ENCODE measurements at places on chromosomes 12 and 14. TPM values are rescaled to one million over a fixed set of nuclear protein-coding genes. Genes with fewer than 3 reads are reported as not detected.

GRCh38 chr14:93937519-93937918 lies 10.4 kb downstream of the FAM181A start:
- H3K4me3 ChIP-seq: no peak overlapping the region
- no peaks in the 10 kb centered on the region for H3K36me3 ChIP-seq
- no peak overlapping the region for H3K27ac ChIP-seq

GRCh38 chr14:83847102-83847501 lies 1682.8 kb upstream of the FLRT2 start:
- H3K4me1 ChIP-seq: no peaks in the 10 kb centered on the region
- H3K27me3 ChIP-seq: no peaks in the 10 kb centered on the region
- no peak overlapping the region for H3K27ac ChIP-seq
- H3K4me3 ChIP-seq: no peak overlapping the region
- DNase-seq: no peak

GRCh38 chr14:77883131-77883846 lies 83.4 kb downstream of the ADCK1 start:
- peaks cover 5% of the 10 kb centered on the region for H3K36me3 ChIP-seq
- no peaks in the 10 kb centered on the region for H3K27me3 ChIP-seq
- no peak overlapping the region for H3K4me3 ChIP-seq
- H3K4me1 ChIP-seq: no peaks in the 10 kb centered on the region
- DNase-seq: no peak

- no peak overlapping the region for H3K27ac ChIP-seq
- H3K4me1 ChIP-seq: peaks cover 12% of the 10 kb centered on the region
- no peaks in the 10 kb centered on the region for H3K27me3 ChIP-seq
- H3K4me3 ChIP-seq: no peak overlapping the region
- DNase-seq: no peak
Measured at GRCh38 chr12:110277530-110278254, 3.4 kb upstream of the ATP2A2 start.

DNA sequence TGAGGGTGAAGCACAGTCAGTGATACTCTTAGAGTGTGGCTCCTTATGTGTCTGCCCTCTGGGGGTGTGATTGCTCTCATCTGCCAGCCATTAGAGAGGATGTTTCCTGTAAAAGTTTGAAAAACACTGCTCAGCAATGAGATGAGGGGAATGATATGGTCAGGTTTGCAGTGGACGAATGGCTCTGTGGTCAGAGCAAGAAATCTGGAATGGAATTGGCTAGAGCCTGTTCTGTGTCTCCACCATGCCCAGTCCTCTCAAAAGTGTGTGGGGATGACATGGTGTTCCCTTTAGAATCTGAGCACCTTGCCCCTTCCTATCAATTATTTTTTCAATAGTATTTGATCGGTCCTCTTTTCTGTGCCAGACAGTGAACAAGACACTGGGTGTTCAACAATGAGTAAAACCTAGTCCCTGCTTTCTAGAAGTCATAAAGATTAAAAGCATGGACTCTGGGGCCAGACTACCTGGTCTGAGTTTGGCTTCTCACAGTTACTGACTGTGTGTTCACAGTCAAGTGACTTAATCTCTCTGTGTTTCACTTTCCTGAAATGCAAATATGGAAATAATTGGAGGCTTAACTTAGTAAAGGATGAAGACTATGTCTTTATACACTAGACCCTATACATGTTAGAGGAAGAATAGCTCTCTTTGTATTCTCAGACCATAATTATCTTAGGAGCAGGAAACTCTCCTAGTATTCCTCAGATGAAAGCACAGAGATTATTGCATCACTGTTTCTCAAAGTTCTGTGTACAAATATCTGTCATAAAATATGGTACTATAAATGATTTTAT lies 1.6 kb downstream of the ACSS3 start:
- H3K27ac ChIP-seq: no peak overlapping the region
- peaks cover 8% of the 10 kb centered on the region for H3K4me1 ChIP-seq
- DNase-seq: no peak
- H3K4me3 ChIP-seq: peak overlapping the region; percentile 79

DNA sequence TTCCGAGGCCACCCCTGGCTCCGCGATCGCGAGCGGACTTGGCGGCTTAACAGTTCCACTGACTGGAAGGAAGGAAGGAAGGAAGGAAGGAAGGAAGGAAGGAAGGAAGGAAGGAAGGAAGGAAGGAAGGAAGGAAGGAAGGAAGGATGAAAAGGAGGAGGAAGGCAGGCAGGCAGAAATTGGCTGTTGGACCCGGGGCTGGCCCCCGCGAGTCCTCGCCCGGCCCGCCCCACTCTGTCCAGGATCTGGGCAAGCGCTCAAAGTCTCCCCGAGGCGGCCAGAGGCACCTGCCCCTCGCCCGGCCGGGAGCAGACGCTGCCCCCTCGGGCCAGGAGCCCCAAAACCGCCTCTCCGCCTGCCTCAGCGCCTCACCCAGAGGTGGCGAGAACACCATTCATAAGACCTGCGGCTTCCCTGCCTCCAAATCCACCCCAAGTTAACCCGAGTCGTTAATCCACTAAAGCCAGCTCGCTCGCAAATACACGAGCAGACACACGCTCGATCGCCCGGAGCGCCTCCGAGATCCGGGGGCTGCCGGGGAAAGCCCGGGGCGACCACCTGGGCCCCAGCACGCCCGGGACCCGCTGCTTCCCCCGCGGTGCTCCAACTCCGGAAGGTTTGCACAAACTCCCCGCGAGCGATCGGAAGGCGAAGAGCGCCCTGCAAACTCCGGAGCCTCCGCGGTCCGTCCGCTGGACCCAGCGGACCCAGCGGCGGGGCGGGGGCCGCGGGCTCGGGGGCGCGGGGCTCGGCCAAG lies 844 bp downstream of the DPF3 start:
- peaks cover 30% of the 10 kb centered on the region for H3K4me1 ChIP-seq
- peak overlapping the region; percentile 83 for H3K4me3 ChIP-seq
- DNase-seq: peak; percentile 49
- peaks cover 53% of the 10 kb centered on the region for H3K27me3 ChIP-seq

DNA sequence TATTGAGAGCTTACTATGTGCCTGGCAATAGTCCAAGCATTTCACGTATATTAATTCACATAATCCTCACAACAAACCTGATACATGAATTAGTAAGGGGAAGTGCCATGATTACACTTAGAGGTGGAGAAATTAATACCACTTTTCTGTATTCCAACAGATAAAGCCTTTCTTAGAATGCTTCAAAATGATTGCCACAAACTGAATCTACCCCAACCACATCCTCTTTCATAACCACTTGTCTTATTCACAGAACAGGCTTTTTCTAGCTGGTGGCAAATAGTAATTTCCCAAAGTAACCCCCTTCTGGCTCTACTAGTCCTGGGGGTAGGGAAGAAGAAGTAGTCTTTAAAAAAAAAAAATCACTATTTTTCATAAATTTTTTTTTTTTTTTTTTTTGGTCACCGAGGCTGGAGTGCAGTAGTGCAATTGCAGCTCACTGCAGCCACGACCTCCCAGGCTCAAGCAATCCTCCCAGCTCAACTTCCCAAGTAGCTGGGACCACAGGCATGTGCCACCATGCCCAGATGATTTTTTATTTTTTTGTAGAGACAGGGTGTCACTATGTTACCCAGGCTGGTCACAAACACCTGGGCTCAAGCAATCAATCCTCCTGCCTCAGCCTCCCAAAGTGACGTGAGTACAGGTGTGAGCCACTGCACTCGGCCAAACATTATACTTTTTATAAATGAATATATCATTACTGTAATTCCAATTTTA lies 59.0 kb upstream of the ARID2 start:
- no peak overlapping the region for H3K4me3 ChIP-seq
- no peaks in the 10 kb centered on the region for H3K36me3 ChIP-seq
- H3K27me3 ChIP-seq: no peaks in the 10 kb centered on the region
- no peak overlapping the region for H3K27ac ChIP-seq
- no peak for DNase-seq

- no peaks in the 10 kb centered on the region for H3K36me3 ChIP-seq
- H3K27me3 ChIP-seq: peaks cover 39% of the 10 kb centered on the region
- DNase-seq: no peak
- no peak overlapping the region for H3K27ac ChIP-seq
Measured at GRCh38 chr12:109609342-109609741, 35.7 kb downstream of the MVK start.

- no peak overlapping the region for H3K27ac ChIP-seq
- H3K4me3 ChIP-seq: no peak overlapping the region
- H3K36me3 ChIP-seq: no peaks in the 10 kb centered on the region
- no peaks in the 10 kb centered on the region for H3K27me3 ChIP-seq
Measured at GRCh38 chr12:32272465-32272864, 126.9 kb upstream of the FGD4 start.

DNA sequence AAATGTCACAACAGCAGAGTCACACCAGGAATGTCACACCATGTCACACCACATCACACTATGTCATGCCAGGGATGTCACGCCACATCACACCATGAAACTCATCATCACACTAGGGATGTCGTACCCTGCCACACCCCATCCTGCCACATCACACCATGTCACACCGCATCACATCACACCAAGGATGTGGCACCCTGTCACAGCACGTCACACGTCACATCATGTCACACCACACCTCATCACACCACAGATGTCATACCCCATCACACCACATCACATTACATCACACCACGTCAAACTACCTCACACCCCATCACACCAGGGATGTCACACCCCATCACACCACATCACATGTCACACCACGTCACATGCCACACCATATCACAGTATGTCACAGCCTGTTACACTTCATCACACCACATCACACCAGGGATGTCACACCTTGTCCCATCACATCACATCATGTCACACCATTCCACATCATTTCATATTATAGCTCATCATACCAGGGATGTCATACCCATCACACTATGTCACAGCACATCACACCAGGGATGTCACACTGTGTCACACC lies 90.9 kb downstream of the TMEM121 start:
- H3K27ac ChIP-seq: no peak overlapping the region
- no peak for DNase-seq
- H3K4me3 ChIP-seq: no peak overlapping the region
- H3K27me3 ChIP-seq: no peaks in the 10 kb centered on the region
- no peaks in the 10 kb centered on the region for H3K36me3 ChIP-seq

DNA sequence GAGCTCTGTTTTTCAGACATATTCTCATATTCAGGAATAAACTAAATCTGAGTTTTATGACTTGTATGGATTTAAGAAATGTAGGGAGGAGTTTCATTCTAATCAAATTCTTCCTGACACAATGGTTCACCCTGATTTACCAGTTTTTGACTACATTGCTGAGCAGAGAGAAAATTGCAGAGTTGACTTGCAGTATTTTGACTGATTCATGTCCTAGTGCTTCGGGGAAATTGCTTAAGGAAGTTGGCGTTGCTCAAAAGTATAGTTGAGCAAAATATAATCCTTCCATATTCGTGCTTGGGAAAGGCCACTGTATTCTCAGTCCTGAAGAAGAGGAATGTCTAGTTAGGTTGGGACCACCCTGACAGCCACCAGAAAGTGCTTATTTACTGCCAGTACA lies 1.3 kb upstream of the TWF1 start:
- no peak overlapping the region for H3K4me3 ChIP-seq
- no peak overlapping the region for H3K27ac ChIP-seq
- peaks cover 9% of the 10 kb centered on the region for H3K36me3 ChIP-seq
- no peak for DNase-seq

DNA sequence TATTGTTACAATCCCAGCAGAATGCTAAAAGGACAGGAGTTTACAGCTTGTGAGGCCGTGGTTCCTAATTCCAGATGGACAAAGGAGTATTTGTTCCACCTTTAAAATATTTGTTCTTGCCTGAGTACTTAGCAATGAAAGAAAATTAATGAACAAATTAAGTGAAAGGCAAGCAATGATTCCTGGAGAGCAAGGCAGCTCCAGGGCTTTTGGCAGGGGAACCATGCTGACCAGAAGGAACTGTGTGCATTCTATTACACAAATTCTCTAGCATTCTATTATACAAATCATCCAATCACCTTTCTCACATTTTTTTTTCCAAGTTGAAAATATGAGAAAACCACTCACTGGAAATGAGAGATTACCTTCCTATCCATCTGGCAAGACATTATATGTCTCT lies 1.8 kb upstream of the BMAL2 start:
- H3K36me3 ChIP-seq: peaks cover 3% of the 10 kb centered on the region
- H3K27ac ChIP-seq: no peak overlapping the region
- H3K27me3 ChIP-seq: no peaks in the 10 kb centered on the region

- H3K4me3 ChIP-seq: no peak overlapping the region
- no peaks in the 10 kb centered on the region for H3K36me3 ChIP-seq
- no peaks in the 10 kb centered on the region for H3K27me3 ChIP-seq
Measured at GRCh38 chr12:84605983-84606382, 306.6 kb downstream of the SLC6A15 start.

DNA sequence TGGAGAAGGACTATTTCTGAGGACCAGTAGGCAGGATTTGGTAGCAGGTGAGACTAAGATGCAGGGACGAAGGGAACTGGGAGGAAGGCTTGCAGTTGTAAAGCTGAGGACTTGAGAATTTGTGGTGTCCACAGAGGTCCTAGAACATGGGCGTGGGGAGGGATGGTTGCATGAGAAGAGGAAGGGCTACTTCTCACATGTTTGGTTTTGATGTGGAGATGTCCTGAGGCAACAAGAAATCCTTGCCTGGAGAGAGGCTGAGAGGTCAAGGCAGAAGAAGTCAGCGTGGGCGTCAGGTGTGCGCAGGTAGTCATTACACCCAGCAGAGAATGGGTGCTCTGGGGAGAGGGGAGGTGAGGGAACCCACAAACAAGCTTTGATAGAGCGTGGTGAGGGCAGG lies 5.7 kb upstream of the RABGGTA start:
- H3K4me3 ChIP-seq: no peak overlapping the region
- no peaks in the 10 kb centered on the region for H3K36me3 ChIP-seq
- H3K27ac ChIP-seq: no peak overlapping the region
- H3K27me3 ChIP-seq: no peaks in the 10 kb centered on the region
- H3K4me1 ChIP-seq: peaks cover 84% of the 10 kb centered on the region

- H3K27me3 ChIP-seq: no peaks in the 10 kb centered on the region
- no peak for DNase-seq
- no peaks in the 10 kb centered on the region for H3K4me1 ChIP-seq
- no peaks in the 10 kb centered on the region for H3K36me3 ChIP-seq
Measured at GRCh38 chr12:15770021-15770420, 19.2 kb downstream of the EPS8 start.

- DNase-seq: no peak
- H3K4me1 ChIP-seq: peaks cover 78% of the 10 kb centered on the region
- H3K27me3 ChIP-seq: no peaks in the 10 kb centered on the region
- no peaks in the 10 kb centered on the region for H3K36me3 ChIP-seq
Measured at GRCh38 chr14:35333797-35334743, 41.9 kb downstream of the PSMA6 start.

DNA sequence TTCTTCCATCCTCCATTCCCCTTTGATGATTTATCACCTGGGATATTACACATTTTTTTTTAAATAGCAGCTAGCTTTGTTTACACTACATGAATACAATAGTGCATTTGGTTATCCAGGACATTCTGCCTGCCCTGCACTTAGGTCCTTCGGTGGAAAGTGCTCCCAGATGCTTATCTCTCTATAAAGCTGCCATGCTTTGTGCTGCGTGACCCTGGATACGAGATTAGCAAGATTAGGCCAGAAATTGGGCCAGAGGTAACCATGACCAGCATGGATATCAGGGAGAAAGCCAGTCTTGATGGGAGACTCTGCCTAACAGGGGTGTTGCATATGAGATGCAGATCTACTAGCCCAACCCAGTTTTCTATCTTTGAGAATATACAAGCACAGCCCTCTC lies 12.1 kb upstream of the KRT83 start:
- no peaks in the 10 kb centered on the region for H3K36me3 ChIP-seq
- no peak overlapping the region for H3K4me3 ChIP-seq
- no peaks in the 10 kb centered on the region for H3K4me1 ChIP-seq
- H3K27me3 ChIP-seq: no peaks in the 10 kb centered on the region
- no peak for DNase-seq

The ZBTB42 gene
- total RNA-seq: 13.1 TPM

The CD163 gene
- 525 TPM for total RNA-seq

The PTHLH gene
- total RNA-seq: 0.21 TPM

The OTUB2 gene
- 1.9 TPM for total RNA-seq

The C12orf54 gene
- total RNA-seq: 0.53 TPM

The PTPRO gene
- 21.4 TPM for total RNA-seq

The CLEC1B gene
- total RNA-seq: 0.95 TPM

The LLPH gene
- 19.3 TPM for total RNA-seq

The P2RX7 gene
- total RNA-seq: 20.5 TPM

The RIMBP2 gene
- 0.27 TPM for total RNA-seq

The POLE2 gene
- total RNA-seq: 1.2 TPM

The PZP gene
- 2.7 TPM for total RNA-seq

Measured in lower lobe of right lung (tissue), 2 donors.